HFFc6 (cell line): ENCODE measurements at places on chromosomes 5 and 9.
A peak's percentile ranks its signal among the peaks of the same experiment; 100 is the strongest.

DNA sequence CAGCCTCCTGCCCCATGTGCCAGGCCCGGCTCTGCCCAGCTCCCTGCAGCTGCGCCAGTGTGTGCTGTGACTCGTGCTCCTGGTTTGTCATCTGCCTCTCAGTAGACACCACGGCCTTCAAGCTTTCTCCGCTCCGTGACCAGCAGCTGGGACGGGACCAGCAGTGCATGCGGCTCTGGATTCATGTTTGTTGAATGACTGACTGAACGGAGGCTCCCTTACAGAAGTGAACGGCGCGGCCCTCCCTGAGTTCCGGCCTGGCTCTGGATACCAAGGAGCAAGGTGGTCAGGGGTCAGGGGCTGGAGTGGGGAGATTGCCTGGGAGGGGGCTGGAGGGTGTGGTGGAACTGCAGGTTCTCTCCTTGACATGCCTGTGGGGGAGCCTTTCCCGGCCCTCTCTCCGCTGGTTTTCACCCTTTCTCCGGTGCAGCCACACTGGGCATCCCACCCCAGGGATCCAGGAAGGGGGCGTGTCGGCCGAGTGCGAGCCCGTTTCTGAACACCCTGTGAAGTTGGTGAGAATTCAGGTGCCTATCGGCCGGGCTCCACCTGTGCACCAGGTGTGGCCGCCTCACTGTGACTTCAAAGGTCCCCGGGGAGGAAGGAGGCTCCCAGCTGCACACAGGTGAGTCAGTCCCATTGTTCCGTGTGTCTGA is 11.1 kb upstream of the CEP72 start:
- no peak for DNase-seq

GRCh38 chr9:131703697-131704096 is 36.2 kb downstream of the RAPGEF1 start:
- no peak for DNase-seq

DNA sequence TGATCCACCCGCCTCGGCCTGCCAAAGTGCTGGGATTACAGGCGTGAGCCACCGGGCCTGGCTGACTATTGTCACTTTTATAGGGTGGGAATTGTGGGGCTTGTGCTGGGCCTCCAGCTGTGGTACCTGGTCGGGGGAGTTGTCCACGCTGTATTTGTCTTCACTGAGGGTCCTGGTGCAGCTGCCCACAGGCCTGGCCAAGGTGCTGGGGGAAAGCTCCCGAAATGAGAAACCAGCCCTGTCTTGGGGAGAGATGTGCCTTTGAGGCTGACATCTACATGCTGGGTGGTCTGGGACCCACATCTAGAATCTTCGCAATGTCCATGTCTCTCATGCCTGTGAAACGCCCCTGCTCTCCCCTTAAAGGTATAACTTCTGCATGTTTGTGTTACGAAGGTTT is 2.6 kb downstream of the EXOC3 start:
- DNase-seq = no peak

DNA sequence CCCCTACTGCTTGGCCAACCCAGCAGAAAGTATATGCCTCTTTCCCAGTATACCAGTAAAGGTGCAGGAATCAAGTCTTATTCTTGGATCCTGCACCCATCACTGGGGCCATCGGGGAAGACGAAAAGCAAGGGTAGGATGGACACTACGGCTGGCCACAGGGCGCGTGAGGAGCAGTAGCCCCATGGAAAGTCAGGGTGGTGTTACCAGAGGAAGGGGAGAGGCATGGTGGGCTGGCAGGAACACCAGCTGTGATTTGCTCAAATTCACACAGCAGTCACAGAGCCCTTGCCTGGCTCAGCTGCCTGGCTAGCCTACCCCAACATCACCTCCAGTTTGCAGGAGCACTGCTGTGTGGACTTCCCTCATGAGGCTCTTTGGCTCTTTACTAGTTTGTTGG is 34.5 kb upstream of the SAP30L start:
- no peak for DNase-seq

DNA sequence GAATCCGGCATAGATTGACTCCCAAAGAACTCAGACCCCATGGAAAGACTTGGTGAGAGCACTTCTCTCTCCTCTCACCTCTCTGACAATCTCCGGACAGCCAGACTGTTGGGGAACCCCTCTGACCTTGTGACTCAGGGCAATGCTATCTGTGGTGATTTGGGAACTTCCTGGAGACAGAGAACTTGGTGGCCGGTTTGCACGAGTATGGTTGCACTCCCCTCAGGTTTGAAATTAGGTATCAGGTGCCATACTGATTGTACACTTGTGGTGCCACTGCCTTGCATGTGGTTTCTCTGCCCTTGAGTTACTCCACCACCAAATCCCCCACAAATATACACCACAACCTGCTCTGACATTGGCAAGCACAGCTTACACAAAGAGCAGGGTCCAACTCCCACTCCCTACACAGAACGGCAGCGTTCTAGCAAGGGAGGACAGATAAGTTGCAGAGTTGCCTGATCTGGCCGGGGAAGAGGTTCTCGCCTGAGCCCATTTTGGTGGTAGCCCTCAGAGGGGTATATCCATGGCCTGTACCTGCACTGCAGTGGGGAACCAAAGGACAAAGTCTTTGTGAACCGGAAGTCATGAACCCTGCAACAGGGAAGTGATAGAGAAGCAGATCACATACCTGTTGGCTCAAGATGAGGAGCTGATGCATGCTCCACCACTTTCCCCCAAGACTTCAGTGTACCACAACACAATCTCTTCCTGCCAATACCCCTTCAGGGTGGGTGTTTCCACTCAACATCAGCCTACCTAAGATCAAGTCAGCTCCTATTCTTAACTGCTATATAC is 255.1 kb downstream of the MCTP1 start:
- no peak for DNase-seq

GRCh38 chr9:86706391-86706790 is 240.9 kb downstream of the GAS1 start:
- no peak for DNase-seq

- no peak for DNase-seq
These were observed 91.6 kb downstream of the ROR2 start for GRCh38 chr9:91858213-91859030.

DNA sequence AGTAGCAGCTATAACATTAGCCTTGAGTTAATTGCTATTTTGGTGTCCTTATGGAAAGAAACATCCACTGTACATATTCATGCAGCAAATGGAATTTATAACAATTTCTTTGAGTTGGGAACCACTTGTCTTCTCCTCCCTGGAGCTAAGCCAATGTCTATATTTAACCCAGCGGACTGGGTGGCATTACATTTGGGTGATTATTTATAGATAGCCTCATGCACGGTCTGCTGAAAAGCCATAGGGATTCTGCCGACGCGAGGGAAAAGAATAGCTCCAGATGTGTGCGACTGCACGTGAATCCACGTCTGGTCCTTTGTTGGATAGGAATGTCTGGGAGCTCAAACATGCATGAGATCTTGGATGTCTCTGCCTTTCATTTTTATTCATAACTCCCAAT is 157.5 kb upstream of the BRINP1 start:
- no peak for DNase-seq

DNA sequence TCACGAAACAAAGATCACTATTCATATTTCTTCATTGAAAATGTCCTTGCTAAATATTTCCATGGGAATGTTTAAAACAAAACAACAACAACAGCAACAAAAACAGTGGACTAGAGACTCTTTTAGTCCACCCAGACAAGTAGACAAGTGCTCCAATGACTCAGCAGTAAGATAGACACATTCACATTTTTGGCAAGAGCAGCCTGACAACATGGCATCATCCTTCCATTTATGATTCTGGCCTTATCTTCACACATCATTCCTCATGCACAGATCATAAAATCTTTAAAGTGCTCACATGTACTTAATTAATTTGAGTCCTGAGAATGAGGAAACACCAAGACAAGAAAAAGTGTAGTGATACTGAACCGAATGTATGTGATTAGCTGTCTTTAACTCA is 132.6 kb upstream of the PDE4D start:
- peak; percentile 12 for DNase-seq

DNA sequence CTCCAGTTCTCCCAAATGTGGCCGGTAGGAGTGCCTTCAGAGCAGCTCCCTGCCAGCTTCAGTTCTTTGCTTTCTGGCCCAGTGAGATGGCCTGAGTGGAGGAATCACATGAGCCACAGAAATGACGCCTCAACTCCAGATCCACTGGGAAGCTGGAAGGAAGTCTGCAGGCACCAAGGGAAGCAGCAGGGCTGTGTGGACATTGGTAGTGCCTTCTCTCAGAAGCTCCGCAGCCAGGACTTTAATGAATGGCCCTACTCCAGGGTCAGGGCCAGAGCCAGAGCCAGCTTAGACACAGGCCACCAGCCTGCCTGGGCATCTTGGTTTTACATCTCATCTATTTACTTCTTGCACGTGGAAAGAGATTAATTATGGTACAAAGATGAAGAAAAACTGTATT is 12.0 kb upstream of the PSMB7 start:
- DNase-seq = no peak

GRCh38 chr9:116000748-116001329 is 152.8 kb upstream of the PAPPA start:
- no peak for DNase-seq
